ENCODE measurements at places on chromosomes 11 and 22. TPM values are rescaled to one million over a fixed set of nuclear protein-coding genes. Genes with fewer than 3 reads are reported as not detected.
A peak's percentile ranks its signal among the peaks of the same experiment; 100 is the strongest.

Gene ENTHD1
- total RNA-seq = not detected

Gene RAG2
- total RNA-seq = not detected

DNA sequence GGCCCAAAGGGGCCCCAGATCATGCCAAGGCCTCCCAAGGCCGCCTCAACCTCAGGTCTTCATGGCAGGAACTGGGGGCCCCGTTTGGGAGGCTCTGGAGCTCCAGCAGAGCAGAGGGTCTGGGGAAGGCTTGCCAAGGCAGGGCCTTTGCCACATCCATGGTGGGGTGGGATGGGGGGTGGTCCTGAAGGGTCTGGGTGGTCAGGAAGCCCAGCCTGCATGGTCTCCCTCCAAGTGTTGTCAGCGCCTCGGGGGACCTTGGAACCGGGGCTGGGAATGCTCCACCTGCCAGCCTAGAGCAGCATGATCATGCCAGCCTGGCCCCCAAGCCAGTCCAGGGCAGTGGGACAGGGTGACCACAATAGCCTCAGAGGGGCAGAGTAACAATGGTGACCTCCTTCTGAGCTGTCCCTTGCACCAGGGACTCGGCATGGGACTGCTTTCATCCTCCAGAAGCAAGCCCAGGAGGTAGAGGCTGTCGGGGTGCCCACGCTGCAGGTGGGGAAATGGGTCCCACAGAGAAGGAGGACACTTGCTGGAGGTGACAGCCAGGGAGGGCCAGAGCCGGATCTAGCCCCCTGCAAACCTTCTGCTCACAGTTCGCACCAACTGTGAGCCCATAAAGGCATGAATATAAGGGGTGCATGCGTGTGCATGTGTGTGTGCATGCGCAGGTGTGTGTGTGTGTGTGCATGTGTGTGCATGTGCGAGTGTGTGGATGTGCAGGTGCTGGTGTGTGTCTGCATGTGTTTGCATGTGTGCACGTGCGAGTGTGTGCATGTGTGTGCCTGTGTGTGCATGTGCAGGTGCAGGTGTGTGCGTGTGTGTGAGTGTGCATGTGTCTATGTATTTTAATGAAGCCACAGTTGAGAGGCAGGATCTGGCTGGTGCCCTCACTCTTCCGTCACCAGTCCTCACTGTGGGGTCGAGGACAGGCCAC, 63.8 kb downstream of the MYEOV start:
- DNase-seq = peak; percentile 60

- peak; percentile 65 for DNase-seq
Observed at GRCh38 chr11:134533511-134533910, 121.5 kb upstream of the B3GAT1 start.

- DNase-seq = peak; percentile 94
Observed at GRCh38 chr22:27238935-27239510, 562.5 kb downstream of the MN1 start.

DNA sequence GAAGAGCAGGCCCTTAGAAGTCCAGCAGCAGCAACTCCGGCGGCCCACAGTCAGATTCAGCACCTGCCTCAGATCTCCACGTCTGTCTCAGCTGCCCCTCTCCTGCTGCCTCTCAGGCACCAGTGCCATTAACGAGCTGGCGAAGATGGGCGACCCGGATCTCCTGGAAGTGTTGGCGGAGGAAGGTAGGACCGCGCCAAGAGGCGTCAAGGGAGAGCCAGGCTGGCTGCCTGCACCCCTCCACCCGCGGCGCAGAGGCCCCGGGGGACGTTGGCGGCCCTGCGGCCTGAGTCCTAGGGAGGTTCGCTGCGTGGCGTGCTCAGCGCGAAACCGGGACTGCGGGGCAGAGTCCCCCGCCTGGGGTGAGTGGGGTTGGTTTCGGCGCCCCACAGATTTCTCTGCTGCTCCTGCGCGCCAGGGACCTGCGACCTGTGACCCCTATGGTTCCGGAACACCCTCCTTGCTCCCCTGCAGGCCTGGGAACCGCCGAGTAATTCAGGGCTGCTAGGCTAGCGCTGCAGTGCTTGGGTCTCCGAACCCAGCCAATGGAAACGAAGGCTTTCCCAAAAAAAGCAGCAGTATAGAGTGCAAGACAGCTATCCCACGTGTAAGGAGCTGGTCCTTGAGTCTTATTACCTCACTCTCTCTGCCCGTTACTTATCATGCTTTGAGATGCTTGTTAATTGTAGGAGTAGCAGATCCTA, 615 bp downstream of the ANO5 start:
- no peak for DNase-seq
